Tracheal epithelial cell (primary cell): ENCODE measurements at places on chromosomes 1 and 21. TPM values are rescaled to one million over a fixed set of nuclear protein-coding genes. Genes with fewer than 3 reads are reported as not detected.

PROK1 gene
- total RNA-seq: not detected in 2 replicates

IL6R gene
- 16.0 and 49.4 TPM in 2 replicates for total RNA-seq

TCHHL1 gene
- not detected in 2 replicates for total RNA-seq

PGLYRP3 gene
- 1.7 TPM in 1 of 2 replicates, not detected in the other for total RNA-seq

IL20 gene
- total RNA-seq: 0.72 TPM in 1 of 2 replicates, not detected in the other

NBPF11 gene
- 2.7 and 3.0 TPM in 2 replicates for total RNA-seq

RASSF5 gene
- 3.1 and 15.3 TPM in 2 replicates for total RNA-seq

CELA3A gene
- total RNA-seq: not detected in 2 replicates

OR2M3 gene
- total RNA-seq: not detected in 2 replicates

NUP210L gene
- 0.21 and 0.24 TPM in 2 replicates for total RNA-seq

AMY1C gene
- total RNA-seq: not detected in 2 replicates

INSRR gene
- total RNA-seq: not detected in 2 replicates

NEGR1 gene
- total RNA-seq: 2.7 TPM in 1 of 2 replicates, not detected in the other

PYHIN1 gene
- total RNA-seq: 0.48 TPM in 1 of 2 replicates, not detected in the other

CKS1B gene
- total RNA-seq: 67.6 and 80.5 TPM in 2 replicates
